Stimulated activated CD8-positive, alpha-beta memory T cell treated with anti-CD3 and anti-CD28 coated beads, Interleukin-15, amount 100 ng/mL, for 24 hours (primary cell): ENCODE measurements at places on chromosomes 13 and 19.

- DNase-seq, result no peak
Observed at GRCh38 chr19:7455600-7456296, 33.1 kb downstream of the PEX11G start.

GRCh38 chr13:102869948-102870676 lies 24.3 kb downstream of the ERCC5 start:
- no peak for DNase-seq

GRCh38 chr13:77928909-77929308 lies 10.3 kb upstream of the EDNRB start:
- DNase-seq, result no peak

DNA sequence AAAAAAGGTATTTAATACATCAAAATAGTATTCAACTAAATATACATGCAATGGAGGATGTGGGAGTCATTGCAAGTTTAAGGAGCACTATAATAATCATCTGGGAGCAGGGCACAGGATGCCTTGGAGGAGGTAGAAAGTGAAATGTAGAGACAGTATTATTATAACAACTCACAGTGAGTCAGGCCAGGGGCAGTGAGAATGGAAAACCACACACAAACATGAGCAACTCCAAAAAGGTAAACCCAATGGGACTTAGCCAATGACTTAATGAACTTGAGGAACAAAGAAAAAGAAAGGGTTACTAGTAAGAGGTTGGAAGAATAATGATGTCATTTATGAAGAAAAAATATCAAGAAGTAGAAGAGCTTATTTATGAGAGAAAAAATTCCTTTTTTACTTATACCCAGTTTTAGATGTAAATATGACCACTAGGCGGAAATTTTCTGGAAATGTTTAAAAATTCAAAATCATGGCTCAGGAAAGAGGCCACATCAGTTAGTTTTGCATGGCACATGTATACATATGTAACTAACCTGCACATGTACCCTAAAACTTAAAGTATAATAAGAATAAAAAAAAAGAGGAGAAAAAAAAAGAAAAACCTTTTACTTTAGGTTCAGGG lies 389.3 kb downstream of the SUCLA2 start:
- DNase-seq, result no peak

GRCh38 chr19:31991984-31992655 lies 353.3 kb upstream of the ZNF507 start:
- no peak for DNase-seq

DNA sequence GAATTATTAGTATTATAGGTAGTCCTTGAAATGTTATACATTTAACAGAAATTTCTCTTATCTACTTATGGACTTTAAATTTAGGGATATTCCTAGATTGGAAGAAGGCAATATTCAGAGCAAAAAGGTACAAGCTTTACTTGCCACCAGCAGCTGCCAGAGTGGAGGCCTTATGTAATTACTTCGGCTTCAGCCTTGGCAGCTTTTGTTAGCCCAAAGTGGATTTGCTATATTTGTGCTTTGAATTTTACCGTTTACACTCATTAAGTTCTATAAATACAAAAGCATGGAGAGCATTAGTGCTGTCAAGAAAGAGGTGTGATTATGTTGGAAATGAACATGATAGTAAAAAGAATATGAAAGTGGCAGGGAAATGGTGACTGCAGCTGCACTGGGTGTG lies 319.9 kb downstream of the ATP8A2 start:
- DNase-seq, result no peak

DNA sequence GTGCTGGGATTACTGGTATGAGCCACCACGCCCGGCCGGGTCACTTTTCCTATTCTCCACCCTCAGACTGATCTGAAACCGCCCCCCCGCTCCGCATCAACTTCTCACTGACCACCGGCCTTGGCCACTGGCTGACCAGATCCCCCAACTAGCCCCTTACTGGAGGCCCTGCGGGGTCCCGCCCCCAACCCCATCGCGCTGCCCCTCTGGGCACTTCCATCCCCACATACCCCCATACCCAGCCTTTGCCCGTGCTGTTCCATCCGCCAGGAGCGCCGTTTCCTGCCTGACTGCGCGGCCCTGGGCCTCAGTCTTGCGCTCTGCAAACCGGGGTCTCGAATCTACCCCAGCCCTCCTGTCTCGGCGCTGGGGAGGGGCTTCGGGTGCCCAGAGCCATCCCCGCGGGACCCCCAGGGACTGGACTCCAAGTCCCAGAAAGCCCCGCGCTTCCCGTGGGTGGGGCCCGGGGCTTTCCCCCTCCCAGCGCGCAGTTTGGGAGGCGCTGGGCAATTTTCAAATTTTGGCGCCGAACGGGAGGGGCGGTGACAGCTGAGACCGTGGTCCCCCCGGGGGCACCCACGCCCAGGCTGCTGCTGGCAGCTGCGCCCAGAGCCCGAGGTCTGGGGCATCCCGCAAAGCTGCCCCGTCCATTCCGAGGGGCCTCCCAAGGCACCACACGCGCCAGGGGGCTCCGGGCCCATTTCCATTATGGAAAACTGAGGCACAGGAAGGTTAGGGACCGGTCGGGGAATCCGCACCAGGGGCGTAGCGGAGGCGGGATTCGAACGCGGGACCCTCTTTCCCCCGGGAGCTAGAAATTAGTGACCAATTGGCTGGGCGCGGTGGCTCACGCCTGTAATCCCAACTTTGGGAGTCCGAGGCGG lies 5.2 kb upstream of the LMNB2 start:
- DNase-seq, result peak; percentile 35

DNA sequence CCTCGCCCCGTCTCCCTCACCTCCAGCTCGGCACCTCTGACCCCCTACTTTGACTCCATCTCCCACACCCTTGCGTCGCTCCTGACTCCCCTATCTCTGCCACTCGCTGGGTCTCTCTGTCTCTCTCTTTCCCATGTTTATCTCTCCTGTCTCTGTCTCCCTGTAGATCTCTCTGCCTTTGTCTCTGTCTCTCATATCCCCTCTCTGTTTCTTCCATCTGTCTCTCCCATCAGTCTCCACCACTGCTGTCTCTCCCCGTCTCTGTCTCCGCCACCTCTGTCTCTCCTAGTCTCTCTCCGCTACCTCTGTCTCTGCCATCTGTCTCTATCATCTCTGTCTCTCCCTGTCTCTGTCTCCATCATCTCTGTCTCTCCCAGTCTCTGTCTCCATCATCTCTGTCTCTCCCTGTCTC lies 12.4 kb upstream of the BBC3 start:
- DNase-seq, result no peak

- DNase-seq, result no peak
Observed at GRCh38 chr13:46071590-46072249, 19.2 kb upstream of the ZC3H13 start.

DNA sequence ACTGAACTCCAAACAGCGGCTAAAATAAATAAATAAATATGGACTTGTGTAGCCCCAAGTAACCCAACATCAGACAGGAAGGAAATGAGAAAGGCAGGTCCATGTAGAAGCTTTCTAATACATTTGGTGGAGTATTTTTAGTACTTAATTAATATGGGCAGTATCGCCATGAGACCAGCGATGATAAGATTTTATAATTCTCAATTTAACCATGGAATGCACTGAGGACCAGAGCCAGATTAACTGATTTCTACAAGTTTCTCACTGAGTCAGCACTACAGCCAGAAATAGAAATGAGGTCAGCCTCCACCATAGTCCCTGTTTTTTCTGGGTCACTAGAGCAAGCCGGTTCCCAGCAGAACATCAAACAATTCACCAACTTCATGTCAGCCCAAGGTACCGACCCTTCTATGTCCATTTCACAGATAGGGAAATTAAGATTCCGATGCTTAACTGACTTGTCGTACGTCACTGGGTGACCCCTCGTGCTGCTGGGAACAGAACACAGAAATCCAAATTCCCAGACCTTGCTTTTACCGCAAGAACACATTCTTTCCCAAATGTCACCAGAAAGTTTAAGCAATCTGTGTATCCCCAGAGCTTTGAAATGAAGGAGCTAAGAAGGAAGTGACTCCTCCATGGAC lies 90.4 kb downstream of the COL4A1 start:
- DNase-seq, result no peak

- DNase-seq, result peak; percentile 13
Observed at GRCh38 chr13:19862481-19863313, 752 bp downstream of the ZMYM5 start.

- DNase-seq, result no peak
Observed at GRCh38 chr19:30711296-30711695, 339.1 kb downstream of the ZNF536 start.

- DNase-seq, result no peak
Observed at GRCh38 chr19:39434123-39435076, 1.3 kb downstream of the RPS16 start.

- DNase-seq, result no peak
Observed at GRCh38 chr13:109627649-109628048, 158.7 kb downstream of the IRS2 start.

GRCh38 chr13:29547153-29547552 lies 48.3 kb downstream of the SLC7A1 start:
- DNase-seq, result no peak

DNA sequence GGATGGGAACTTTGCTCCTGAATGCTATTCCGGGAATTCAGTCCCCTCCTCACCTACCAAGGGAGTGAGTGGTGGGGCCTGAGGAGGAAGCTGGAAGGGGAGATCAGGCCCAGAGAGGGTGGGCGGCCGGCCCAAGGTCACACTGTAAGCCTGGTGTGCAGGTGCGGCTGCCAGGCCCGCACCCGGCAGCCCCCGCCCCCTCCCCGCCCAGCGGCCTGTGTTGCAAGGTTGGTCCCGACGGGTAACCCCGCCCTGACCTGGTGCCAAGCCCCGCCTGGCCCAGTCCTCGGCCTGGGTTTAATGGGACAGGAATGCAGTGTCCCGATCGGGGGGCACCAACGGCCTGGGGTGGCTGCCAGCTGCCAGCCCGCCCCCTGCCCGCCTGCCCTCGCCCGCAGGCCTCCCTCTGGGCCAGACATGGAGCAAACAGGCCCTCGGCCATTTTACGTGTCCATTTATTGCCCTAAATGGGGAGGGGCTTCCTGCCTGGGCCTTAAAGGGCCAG lies 5.5 kb downstream of the ZBTB7A start:
- DNase-seq, result no peak

DNA sequence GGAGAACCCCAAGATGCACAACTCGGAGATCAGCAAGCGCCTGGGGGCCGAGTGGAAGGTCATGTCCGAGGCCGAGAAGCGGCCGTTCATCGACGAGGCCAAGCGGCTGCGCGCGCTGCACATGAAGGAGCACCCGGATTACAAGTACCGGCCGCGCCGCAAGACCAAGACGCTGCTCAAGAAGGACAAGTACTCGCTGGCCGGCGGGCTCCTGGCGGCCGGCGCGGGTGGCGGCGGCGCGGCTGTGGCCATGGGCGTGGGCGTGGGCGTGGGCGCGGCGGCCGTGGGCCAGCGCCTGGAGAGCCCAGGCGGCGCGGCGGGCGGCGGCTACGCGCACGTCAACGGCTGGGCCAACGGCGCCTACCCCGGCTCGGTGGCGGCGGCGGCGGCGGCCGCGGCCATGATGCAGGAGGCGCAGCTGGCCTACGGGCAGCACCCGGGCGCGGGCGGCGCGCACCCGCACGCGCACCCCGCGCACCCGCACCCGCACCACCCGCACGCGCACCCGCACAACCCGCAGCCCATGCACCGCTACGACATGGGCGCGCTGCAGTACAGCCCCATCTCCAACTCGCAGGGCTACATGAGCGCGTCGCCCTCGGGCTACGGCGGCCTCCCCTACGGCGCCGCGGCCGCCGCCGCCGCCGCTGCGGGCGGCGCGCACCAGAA lies 1.1 kb downstream of the SOX1 start:
- no peak for DNase-seq
